Progenitor cell of endocrine pancreas (in vitro differentiated cells): ENCODE measurements at places on chromosomes 2 and 18.

DNA sequence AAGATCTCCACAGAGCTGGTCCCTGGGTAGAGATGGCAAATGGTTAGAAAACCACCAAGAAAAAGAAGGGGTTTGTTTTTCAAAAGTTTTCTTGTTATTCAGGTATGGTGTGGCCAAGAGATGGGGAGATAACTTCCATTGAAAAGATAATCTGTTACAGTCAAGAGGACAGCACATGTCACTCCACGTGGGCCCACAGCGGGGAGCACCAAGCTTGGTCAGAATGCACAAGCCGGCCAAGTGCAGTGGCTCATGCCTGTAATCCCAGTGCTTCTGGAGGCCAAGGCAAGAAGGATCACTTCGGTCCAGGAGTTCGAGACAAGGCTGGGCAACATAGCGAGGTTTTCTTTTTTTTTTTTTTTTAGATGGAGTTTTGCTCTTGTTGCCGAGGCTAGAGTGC lies 6.0 kb upstream of the LCLAT1 start:
- no peak overlapping the region for H3K27ac ChIP-seq
- no peak overlapping the region for H3K4me3 ChIP-seq
- H3K36me3 ChIP-seq, result no peaks in the 10 kb centered on the region
- no peaks in the 10 kb centered on the region for H3K4me1 ChIP-seq

- H3K36me3 ChIP-seq, result no peaks in the 10 kb centered on the region
- DNase-seq, result no peak
- peaks cover 6% of the 10 kb centered on the region for H3K27me3 ChIP-seq
- peaks cover 12% of the 10 kb centered on the region for H3K4me1 ChIP-seq
- no peak overlapping the region for H3K27ac ChIP-seq
These were observed 66.0 kb upstream of the HAAO start for GRCh38 chr2:42858140-42859005.

DNA sequence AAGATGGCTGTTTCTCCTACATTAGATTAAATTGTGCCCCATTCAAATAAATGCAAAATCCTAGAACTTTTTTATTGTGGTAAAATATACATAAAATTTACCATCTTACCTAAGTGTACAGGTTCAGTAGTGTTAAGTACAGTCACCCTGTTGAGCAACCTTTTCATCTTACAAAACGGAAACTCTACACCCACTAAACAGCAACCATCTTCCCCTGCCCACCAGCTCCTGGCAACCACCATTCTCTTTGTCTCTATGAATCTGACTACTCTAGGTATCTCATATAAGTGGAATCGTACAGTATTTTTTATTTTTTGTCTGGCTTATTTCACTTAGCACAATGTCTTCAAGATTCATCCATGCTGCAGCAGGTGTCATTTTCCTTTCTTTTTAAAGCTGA lies 53.0 kb downstream of the ASXL2 start:
- peaks cover 14% of the 10 kb centered on the region for H3K4me1 ChIP-seq
- no peak overlapping the region for H3K27ac ChIP-seq
- DNase-seq, result no peak
- H3K27me3 ChIP-seq, result no peaks in the 10 kb centered on the region

GRCh38 chr2:15432642-15433256 lies 128.4 kb downstream of the NBAS start:
- DNase-seq, result no peak
- peaks cover 7% of the 10 kb centered on the region for H3K4me1 ChIP-seq
- no peak overlapping the region for H3K4me3 ChIP-seq
- no peaks in the 10 kb centered on the region for H3K36me3 ChIP-seq
- no peak overlapping the region for H3K27ac ChIP-seq
- H3K27me3 ChIP-seq, result no peaks in the 10 kb centered on the region

- DNase-seq, result no peak
- H3K36me3 ChIP-seq, result peaks cover 2% of the 10 kb centered on the region
- H3K4me3 ChIP-seq, result no peak overlapping the region
- H3K4me1 ChIP-seq, result peaks cover under 1% of the 10 kb centered on the region
These were observed 186.4 kb upstream of the ZNF521 start for GRCh38 chr18:25538175-25538922.

- no peak overlapping the region for H3K4me3 ChIP-seq
- no peaks in the 10 kb centered on the region for H3K36me3 ChIP-seq
- no peak for DNase-seq
- peaks cover 10% of the 10 kb centered on the region for H3K4me1 ChIP-seq
These were observed 37.0 kb downstream of the MAL start for GRCh38 chr2:95062242-95063085.

GRCh38 chr2:109670556-109671411 lies 56.6 kb downstream of the SOWAHC start:
- H3K4me3 ChIP-seq, result no peak overlapping the region
- H3K36me3 ChIP-seq, result no peaks in the 10 kb centered on the region
- no peak overlapping the region for H3K27ac ChIP-seq
- DNase-seq, result no peak
- H3K4me1 ChIP-seq, result peaks cover 9% of the 10 kb centered on the region

GRCh38 chr2:65055422-65056214 lies 598 bp upstream of the CEP68 start:
- no peaks in the 10 kb centered on the region for H3K27me3 ChIP-seq
- no peaks in the 10 kb centered on the region for H3K36me3 ChIP-seq
- H3K27ac ChIP-seq, result peak overlapping the region; percentile 95

DNA sequence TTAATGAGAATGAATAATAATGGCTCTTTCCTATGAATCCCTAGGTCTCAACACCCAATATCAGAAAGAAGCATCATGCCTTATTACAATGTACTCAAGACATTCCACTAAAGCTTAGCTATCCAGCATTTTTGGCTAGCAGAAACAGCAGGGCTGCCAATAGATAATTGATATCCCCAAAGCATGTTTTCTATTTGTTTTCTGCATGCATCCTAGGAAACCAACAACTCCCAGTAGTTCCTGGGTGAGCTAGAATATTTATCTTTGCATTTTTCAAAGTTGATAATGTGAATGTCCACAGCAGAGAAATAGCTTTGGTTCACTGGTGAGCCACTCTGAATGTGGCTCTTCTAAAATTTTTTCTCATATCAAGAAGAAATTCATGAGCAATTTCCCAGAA lies 5.8 kb upstream of the ANTXR1 start:
- no peak overlapping the region for H3K27ac ChIP-seq
- H3K4me3 ChIP-seq, result no peak overlapping the region
- no peak for DNase-seq

DNA sequence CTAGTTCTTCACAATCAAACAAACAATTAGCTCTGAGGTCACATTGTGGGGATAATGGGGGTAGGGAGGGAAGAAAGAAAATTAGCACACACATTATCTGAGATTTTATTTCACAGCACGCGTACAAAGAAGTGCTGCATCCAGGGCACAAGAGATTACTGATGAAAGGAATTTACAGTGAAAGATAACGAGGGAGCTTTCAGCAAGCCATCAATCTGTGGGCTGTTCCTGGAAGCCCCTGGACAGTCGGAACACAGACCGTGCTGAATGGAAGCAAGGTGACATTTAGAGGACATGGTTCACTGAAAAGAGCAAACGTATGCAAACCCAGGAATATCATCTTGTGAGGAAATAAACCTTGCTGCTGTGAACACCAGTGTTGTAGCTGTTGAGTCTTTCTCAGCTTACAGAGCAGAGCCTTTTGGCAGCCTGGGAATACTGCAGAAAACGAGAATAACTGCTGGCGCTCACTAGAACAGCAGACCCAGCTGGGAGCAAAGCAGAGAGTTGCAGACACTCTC lies 63.2 kb downstream of the SCG2 start:
- no peaks in the 10 kb centered on the region for H3K27me3 ChIP-seq
- peak overlapping the region; percentile 2 for H3K27ac ChIP-seq
- peaks cover 27% of the 10 kb centered on the region for H3K4me1 ChIP-seq
- peak overlapping the region; percentile 1 for H3K4me3 ChIP-seq

DNA sequence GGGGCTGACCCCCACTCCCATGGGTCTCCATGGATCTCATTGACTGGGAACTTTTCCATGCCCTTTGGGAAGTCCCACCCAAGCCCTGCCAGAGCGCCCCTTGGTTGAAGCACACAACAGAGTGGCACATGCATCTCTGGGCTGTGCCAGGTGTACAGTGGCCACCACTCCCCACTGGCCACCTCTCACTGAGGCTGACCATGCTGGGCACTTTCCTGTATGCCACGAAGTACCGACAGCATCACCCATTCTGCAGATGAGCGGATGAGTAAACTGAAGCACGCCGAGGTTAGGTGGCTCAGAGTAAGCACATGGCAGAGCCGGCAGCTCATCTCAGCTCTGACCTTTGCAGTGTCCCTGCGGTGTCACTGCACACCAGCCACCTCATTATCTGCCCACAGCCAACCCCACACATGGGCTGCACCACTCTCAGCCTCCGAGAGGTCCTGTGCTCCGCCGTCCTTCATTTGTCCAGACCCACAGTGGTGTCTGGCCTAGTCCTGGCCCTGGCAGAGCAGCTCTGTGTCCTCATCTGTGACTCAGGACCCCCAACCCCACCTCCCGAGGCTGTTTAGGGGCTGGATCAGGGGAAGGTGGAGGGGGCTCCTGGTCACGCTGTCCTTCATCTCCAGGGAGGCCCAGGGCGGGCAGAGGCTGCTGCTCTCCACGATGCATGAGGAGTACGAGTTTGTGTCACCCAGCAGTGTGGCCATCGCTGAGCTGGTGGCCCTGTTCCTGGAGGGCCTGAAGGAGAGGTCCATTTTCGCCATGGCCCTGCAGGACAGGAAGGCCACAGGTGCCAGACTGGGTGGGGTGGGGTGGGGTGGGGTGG lies 18.0 kb upstream of the GPR17 start:
- H3K27ac ChIP-seq, result no peak overlapping the region
- no peaks in the 10 kb centered on the region for H3K4me1 ChIP-seq
- DNase-seq, result no peak
- H3K4me3 ChIP-seq, result no peak overlapping the region
- peaks cover 6% of the 10 kb centered on the region for H3K27me3 ChIP-seq

- no peaks in the 10 kb centered on the region for H3K4me1 ChIP-seq
- H3K27me3 ChIP-seq, result peaks cover 6% of the 10 kb centered on the region
- DNase-seq, result no peak
These were observed 889.1 kb upstream of the ZEB2 start for GRCh38 chr2:145408980-145409379.

DNA sequence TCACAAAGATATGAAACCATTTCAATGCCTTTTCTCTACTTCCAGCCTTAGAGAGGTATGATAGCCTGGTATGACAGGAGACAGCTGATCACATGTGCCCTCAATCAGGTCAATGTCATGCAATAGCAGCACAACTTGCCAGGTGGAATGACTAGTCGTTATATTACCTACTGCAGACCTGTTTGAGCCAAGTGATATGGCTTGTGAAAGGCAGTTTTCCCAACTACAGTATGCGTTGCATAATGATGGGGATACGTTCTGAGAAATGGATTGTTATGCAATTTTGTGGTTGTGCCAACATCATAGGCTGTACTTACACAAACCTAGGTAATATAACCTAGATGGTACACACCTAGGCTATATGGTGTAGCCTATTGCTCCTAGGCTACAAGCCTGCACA lies 262.8 kb downstream of the ICOS start:
- no peak for DNase-seq
- H3K27me3 ChIP-seq, result peaks cover 14% of the 10 kb centered on the region
- no peaks in the 10 kb centered on the region for H3K36me3 ChIP-seq
- no peak overlapping the region for H3K4me3 ChIP-seq

GRCh38 chr2:50651676-50652075 lies 380.3 kb downstream of the NRXN1 start:
- no peaks in the 10 kb centered on the region for H3K36me3 ChIP-seq
- H3K4me1 ChIP-seq, result peaks cover 2% of the 10 kb centered on the region
- H3K27me3 ChIP-seq, result no peaks in the 10 kb centered on the region
- no peak for DNase-seq

- H3K27me3 ChIP-seq, result no peaks in the 10 kb centered on the region
- DNase-seq, result no peak
- H3K4me3 ChIP-seq, result no peak overlapping the region
- no peaks in the 10 kb centered on the region for H3K36me3 ChIP-seq
These were observed 202.9 kb upstream of the LRRTM4 start for GRCh38 chr2:77725045-77725444.

DNA sequence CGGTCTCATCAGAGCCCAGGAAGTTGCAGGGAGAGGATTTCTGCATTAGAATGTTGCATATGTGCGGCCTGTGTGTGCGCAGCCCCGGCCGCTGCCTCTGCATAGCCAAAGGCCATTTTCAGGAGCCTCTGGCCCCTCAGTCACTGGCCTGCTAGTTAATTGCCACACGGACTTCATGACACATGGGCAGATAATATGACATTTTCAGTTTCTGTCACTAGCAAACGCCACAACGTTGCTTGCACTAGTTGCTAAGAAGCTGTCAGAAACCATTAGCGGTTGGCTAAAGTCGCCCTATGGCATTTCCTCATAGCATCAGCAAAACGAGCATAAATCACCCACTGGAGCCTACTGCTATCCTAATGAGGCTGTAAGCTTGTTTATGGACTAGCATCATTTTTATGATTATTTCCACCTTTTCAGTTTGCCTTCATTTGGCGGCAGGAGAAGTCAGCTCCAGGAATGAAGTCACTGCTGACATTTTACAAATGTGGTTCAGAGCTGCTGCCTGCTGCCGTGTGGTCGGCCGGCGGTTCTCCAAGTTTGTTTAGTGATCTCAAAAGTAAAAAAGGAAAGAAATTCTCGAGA lies 73.7 kb downstream of the MEIS1 start:
- H3K27me3 ChIP-seq, result no peaks in the 10 kb centered on the region
- H3K36me3 ChIP-seq, result peaks cover 23% of the 10 kb centered on the region
- DNase-seq, result no peak
- peak overlapping the region; percentile 85 for H3K27ac ChIP-seq

- DNase-seq, result no peak
- peaks cover 81% of the 10 kb centered on the region for H3K27me3 ChIP-seq
- no peak overlapping the region for H3K27ac ChIP-seq
- peak overlapping the region; percentile 33 for H3K4me3 ChIP-seq
- H3K36me3 ChIP-seq, result no peaks in the 10 kb centered on the region
These were observed 3.5 kb upstream of the SIX2 start for GRCh38 chr2:45012733-45013132.

DNA sequence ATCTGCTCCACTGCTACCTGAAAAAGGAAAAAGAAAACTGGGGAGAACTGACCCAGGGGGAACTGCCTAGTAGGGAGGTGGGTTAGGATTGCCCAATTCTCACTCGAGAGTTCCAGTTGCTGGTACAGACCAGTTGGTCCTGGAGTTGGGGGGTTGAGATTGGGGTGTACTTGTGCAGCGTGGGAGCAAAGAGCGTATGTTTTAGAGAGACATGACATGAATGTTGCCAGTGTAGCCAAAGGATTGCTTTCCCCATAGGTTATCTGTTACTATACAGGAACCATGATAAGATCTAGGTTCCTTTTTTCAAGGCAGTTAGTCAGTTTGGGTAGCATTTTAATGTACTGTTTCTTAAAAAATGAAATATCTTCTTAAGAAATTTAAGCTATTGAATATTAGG lies 68.6 kb downstream of the APLF start:
- H3K27me3 ChIP-seq, result no peaks in the 10 kb centered on the region
- no peak for DNase-seq
- H3K36me3 ChIP-seq, result peaks cover 3% of the 10 kb centered on the region
- H3K4me3 ChIP-seq, result no peak overlapping the region
- no peak overlapping the region for H3K27ac ChIP-seq

DNA sequence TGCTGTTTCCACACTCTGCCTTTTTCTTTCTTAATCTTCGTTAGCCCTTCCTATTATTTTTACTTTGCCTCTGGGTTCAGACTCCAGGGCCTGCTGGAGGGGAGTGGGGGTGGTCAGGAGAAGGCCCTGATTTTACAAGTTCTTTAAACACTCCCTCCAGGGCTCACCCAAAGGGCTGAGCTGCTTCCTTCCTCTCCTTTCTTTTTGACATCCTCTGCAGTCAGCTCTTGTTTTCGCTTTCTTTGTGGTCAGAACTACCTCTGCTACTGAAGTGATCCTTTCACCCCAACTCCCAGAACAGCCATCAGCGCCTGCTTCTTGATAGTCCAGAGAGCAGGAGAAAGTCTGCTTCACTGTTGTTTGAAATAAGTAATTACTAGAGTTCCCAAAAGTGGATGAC lies 925.7 kb downstream of the EPHA4 start:
- H3K4me3 ChIP-seq, result no peak overlapping the region
- no peak overlapping the region for H3K27ac ChIP-seq
- DNase-seq, result no peak
